HepG2 (cell line): ENCODE measurements at places on chromosomes 12 and 14.

GRCh38 chr12:108788076-108788782 is 56.9 kb upstream of the CORO1C start:
- DNase-seq, result no peak

GRCh38 chr12:15405606-15406005 is 83.3 kb downstream of the PTPRO start:
- no peak for DNase-seq

GRCh38 chr12:121095544-121096198 is 37.0 kb upstream of the P2RX7 start:
- DNase-seq, result peak; percentile 25

DNA sequence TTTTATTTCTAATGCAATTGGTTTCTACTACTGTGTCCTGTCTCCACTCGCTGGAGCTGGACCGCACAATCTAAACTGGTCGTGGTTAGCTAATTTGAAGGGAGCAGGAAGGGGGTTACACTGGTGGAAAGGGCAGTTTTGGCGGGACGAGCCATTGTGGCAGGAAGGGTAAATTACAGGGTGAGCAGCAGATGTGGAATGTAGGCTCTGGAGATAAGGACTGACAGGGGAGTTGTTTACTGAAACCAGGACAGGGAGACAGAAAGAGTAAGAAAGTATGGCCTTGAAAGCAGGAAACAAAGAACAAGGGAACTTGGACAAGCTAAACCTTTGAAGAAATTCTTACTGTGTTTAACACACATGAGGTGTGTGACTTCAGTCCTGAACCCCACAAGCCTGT is 147.8 kb downstream of the ATXN7L3B start:
- DNase-seq, result peak; percentile 50

- no peak for DNase-seq
These were observed 3.9 kb downstream of the TAOK3 start for GRCh38 chr12:118368821-118369220.

- no peak for DNase-seq
These were observed 7.7 kb downstream of the RAPGEF3 start for GRCh38 chr12:47750916-47751470.

GRCh38 chr12:2482938-2483660 is 311.7 kb upstream of the FKBP4 start:
- no peak for DNase-seq

GRCh38 chr14:96184737-96185136 is 19.9 kb upstream of the BDKRB2 start:
- DNase-seq, result no peak

GRCh38 chr12:3409662-3410061 is 81.3 kb upstream of the PRMT8 start:
- DNase-seq, result no peak

DNA sequence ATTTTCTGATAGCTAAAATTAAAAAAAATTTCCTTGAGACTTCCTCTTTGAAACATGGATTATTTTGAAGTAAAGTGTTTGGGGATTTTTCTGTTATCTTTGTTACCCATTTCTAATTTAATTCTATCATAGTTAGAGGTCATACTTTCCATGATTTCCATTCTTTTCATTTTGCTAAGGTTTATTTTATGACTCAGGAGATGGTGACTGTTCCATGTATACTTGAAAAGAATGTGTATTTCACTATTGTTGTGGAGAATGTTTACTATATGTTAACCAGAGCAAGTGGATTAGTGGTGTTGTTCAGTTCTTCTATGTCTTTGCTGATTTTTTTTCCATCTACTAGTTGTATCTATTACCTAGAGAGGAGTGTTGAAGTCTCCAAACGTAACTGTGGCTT is 250.5 kb upstream of the PELI2 start:
- no peak for DNase-seq

- no peak for DNase-seq
These were observed 785.3 kb downstream of the TRHDE start for GRCh38 chr12:73057428-73057827.

DNA sequence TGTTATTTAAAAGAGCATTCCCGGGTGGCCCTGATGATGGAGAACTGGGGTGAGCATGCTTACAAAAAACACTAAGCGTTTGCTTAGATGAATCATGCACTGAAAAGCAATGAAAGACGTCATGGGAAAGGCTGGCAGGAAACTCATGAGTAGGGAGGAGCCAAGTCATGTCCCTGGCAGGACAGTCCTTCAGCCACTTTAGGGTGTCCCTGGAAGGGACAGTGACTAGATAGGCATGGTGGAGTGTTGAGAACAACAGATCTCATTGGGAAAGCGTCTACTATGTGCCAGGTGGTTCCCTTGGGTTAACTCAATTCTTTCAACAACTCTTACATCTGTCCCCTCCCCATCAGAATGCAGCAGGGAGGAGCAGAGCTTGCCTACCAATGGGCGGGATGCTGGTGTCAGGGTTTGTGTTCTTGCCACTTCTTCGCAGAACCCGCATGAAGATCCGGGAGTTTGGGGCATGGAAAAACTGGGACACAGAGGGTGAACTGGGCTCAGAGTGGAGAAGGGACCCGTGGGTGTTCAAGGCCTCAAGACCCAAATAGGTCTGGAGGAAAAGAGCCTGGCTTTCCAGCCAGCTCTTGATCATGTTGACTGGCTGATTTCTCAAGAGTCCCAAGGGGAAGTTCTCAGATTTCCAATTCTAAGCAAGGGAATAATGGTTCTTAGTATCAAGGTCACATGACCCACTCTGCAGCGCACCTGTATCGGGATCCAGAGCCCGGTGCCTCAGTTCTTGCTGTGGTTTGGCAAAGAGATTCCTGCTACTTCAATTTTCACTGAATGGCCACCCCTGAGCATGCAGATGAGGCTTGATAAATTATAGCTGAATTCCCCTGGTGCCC is 653.9 kb upstream of the TBX3 start:
- DNase-seq, result peak; percentile 34

DNA sequence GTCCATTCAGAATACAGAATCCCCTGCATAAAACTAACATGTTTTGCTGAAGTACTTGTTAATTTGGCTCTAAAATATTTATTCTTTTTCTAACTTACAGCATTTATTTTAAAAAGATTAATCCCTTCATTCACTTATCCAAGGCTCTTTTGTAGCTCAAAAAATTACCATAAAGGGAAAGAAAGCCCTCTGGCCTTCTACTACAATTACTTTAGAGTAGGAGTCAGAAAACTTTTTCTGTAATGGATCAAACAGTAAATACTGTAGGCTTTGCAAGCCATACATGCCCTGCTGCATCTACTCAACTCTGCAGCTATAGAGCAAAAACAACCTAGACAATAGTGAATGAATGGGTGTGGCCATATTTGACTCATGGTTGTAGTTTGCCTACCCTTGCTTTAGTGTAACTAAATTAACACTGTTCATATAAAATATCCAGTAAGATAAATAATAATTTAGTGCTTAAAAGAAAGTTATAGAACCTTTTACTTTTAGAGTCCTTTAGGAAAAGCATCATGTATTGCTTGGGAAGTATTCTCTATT is 74.2 kb upstream of the ZFP36L1 start:
- no peak for DNase-seq

- no peak for DNase-seq
These were observed 19.1 kb downstream of the TPCN1 start for GRCh38 chr12:113240395-113240794.

GRCh38 chr14:59394268-59394667 is 70.9 kb downstream of the GPR135 start:
- DNase-seq, result no peak

- no peak for DNase-seq
These were observed 21.7 kb downstream of the HMGA2 start for GRCh38 chr12:65845751-65846537.

GRCh38 chr12:118689793-118690192 is 291.5 kb upstream of the SRRM4 start:
- no peak for DNase-seq

DNA sequence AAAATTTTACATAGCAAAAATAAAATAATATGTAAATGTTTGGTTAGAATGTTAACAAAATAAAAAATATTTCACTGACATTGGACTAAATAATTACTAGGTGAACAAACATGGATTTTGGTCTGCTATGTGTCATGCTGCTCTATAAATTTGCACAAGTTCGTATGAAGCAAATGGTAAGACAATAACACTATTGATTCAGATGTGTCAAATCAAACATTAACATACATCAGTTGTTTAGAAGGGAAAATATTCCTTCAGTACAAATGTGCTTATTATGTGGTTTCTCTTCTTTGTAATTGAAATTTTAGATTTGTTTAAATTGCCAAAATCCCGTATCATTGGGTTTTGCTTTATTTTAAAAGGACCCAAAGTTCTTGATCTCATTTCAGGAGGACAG is 46.9 kb downstream of the PAWR start:
- DNase-seq, result peak; percentile 82

DNA sequence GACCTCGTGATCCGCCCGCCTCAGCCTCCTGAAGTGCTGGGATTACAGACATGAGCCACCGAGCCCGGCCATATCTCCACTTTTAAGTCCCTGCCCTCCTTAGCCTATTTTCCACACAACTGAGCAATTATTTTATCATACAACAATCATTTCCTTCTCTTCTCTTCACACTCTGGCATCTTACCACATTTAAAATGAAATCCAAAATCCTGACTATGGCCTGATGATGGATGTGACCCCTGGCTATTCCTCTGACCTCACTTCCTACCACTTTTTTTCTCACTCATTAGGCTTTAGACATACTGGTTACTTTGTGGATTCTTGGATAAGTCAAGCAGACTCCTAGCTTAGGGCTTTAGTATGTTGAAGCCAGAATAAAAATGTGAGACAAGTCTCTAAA is 21.9 kb upstream of the EID3 start:
- no peak for DNase-seq

DNA sequence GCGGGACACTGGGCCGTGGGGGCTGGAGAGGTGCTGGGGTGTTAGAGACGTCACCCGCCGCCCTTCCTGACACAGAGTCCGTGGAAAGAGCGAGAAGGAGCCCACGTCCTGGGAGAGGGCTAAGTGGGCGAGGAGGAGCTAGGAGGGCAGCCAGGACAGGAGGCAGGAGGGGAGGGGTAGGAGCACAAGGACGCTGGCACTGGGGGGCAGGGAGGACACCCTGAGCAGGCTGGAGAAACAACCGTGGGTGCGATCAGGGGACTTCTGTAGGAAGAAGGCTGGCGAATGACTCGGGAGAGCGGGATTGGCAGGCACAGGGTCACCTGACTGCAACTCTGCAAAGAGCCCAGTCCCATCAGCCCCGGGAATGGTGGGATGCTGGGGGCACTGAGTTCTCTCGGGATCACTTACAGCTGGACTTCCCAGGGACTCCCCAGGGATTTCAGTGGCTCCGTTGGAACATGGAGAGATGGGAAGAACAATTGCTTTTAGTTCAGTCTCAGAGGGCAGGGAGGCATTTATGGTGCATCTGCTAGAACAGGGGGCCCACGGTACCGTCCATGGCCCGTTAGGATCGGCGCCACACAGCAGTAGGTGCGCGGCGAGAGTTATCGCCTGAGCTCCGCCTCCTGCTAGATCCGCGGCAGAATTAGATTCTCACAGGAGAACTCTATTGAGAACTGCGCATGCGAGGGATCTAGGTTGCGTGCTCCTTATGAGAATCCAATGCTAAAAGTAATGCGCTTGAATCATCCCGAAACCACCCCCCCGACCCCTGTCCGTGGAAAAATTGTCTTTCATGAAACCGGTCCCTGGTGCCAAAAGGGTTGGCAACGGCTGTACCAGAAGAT is 24.3 kb downstream of the UBR7 start:
- no peak for DNase-seq

DNA sequence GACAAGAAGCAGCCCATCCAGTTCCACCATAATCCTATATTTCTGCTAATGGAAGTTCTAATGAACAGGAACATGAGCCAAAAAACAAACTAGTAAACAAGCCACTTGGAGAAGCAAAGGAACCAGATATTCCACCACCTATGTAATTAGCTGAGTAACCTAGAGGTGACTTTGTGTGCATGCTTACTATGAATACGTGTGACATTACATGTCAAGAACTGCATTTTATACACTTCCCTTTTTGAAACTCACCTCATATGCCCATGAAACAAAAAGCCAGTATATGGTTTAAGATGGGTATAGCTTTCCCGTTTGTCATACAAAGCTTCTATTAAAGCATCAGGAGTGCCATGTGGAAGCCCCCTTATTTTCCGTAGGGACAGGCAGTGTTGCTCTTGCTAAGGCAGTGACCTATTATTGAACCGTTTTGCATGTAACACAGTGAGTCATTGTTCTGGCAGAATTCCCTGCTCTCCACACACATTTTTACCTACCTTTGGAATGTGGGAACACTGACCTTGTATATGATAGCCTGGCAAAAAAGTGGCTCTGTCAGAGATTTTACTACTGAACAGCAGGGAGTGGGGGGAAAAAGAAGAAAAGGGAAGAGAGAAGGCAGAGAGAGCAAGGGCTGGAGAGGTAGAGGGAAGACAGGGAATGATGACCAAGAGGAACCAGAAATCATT is 34.8 kb upstream of the FRMD6 start:
- DNase-seq, result peak; percentile 91

GRCh38 chr12:109540526-109541412 is 32.5 kb downstream of the MMAB start:
- peak; percentile 34 for DNase-seq

- no peak for DNase-seq
These were observed 139.1 kb upstream of the PELI2 start for GRCh38 chr14:55979096-55979495.

DNA sequence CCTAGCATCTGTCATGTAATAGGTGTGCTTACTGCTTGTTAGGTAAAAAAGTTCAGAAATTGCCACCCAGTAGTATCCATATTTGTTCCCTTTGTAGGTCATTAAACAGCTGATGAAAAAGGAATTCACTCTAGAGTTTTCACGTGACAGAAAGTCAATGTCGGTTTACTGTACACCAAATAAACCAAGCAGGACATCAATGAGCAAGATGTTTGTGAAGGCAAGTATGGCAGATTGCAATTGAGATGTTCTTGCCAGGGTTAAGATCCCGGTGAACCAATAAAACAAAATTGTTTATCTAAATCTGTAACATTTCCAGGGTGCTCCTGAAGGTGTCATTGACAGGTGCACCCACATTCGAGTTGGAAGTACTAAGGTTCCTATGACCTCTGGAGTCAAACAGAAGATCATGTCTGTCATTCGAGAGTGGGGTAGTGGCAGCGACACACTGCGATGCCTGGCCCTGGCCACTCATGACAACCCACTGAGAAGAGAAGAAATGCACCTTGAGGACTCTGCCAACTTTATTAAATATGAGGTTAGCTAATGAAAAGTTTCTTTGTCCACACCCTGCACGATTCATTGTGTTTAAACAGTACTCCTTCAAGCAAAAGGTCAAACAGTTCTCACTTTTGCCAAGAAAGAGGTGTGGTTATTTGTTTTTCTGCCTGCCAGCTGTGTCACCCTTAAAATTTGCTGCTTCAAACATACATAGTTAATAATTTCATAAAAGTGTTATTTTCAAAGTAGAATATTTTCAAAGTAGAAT is 58.3 kb downstream of the ATP2A2 start:
- DNase-seq, result no peak

DNA sequence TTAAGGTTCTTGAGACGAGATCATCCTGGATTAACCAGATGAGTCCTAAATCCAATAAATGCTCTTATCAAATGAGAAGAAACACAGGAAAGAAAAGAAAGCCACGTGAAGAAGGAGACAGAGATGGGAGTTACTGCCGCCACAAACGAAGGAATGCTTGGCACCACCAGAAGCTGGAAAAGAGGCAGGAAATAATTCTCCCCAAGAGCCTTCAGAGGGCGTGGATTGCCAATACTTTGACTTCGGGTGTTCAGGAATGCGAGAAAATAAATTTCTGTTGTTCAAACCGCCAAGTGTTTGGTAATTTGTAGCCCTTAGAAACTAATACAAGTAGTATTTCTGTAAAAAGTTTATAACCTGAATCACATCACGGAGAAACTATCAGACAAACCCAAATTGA is 31.3 kb downstream of the ABCD2 start:
- DNase-seq, result no peak
